Stimulated activated CD4-positive, alpha-beta T cell treated with anti-CD3 and anti-CD28 coated beads, Interleukin-1b, Interleukin-23, amount 100 ng/mL, for 1 hour (primary cell): ENCODE measurements at places on chromosomes 12 and 14.

GRCh38 chr12:65906006-65906405, 81.7 kb downstream of the HMGA2 start:
- no peak for DNase-seq

DNA sequence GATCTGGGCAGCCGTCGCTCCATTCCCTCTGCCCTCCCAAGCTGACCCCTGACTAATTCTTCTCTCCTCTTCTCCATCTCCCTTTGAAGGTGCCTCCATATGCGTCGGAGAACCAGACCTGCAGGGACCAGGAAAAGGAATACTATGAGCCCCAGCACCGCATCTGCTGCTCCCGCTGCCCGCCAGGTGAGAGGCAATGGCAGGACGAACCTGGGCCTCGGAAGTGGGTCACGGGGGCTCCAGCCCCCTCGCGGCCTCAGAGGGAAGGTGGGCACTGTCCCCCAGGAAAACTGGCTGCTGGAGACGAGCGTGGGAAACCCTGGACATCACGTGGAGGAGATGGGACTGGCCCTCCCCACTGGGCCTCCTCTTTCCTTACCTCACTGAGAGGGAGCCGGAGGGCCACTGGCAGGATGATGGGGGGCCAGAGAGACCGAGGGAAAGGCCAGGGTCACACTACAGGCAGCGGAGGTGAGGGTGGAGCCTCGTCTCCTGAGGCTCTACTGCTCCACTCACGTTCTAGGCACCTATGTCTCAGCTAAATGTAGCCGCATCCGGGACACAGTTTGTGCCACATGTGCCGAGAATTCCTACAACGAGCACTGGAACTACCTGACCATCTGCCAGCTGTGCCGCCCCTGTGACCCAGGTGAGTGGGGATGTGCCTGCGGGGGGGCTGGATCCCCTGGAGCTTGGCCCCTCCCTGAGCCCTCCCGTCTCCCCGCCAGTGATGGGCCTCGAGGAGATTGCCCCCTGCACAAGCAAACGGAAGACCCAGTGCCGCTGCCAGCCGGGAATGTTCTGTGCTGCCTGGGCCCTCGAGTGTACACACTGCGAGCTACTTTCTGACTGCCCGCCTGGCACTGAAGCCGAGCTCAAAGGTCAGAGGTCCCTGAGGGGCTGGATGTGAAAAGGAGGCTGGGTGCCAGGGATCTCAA, 806 bp downstream of the LTBR start:
- no peak for DNase-seq

- DNase-seq, result no peak
Observed at GRCh38 chr12:12872139-12872933, 19.0 kb upstream of the GPRC5A start.

DNA sequence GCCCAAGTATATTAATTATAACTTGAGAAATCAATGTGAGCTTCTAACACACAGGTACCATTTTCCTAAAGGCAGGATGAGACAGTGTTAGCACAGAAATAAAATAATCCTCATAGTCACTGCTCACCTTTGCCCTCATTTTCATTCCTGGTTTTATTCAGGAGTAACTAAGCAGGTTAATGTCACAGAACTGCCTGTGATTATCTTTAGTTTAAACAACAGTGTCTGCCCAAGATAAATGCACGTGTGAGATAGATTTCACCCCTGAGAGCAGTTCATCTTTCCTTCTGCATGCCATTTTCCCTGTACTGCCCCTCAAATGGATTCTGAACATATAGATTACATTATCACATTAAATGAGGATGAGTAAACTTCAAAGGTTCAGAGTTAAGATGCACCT, 250.7 kb downstream of the RMST start:
- no peak for DNase-seq

DNA sequence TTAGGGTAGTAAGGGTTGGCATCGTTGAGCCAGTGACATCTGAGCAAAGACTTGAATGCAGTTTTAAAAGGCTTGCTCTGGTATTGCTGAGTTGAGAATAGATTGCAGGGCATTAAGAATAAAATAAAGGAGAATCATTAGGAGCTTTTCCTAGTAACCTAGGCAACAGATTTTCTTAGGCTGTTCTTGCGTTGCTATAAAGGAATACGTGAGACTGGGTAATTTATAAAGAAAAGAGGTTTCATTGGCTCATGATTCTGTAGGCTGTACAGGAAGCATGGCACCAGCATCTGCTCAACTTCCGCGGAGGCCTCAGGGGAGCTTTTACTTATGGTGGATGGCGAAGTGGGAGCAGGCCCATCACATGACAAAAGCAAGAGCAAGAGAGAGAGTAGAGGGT, 97.4 kb downstream of the RAD51B start:
- DNase-seq, result no peak

DNA sequence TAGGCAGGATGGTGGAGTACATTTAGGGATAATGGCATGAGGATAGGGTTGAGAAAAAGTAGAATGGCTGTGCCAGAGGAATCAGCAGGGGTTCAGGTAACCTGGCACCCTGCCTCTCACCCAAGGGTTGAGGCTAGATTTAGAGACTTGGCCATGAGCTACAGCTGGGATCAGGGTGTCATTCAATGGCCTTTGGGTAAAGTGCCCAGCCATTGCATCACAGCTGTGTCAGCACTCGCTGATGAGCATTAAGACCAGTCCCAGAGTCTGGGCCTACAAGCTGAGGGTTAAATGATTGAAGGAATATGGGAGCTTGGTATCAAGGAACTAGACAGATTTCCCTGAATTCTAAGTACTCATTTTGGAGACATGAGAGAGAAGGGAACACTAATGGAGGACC, 113.9 kb downstream of the PRIMA1 start:
- DNase-seq, result no peak

- no peak for DNase-seq
Observed at GRCh38 chr14:22337521-22337920, 251.5 kb downstream of the DAD1 start.

DNA sequence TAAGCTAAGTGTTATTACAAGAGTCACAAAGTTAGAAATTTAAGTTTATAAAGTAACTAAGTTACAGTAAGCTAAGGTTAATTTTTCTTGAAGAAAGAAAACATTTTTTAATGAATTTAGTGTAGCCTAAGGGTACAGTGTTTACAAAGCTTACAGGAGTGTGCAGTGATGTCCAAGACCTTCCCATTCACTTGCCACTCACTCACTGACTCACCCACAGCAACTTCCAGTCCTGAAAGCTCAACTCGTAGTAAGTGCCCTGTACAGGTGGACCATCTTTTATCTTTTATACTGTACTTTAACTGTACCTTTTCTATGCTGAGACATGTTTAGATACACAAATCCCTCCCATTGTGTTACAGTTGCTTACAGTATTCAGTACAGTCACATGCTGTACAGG, 60.9 kb upstream of the TMEM263 start:
- no peak for DNase-seq

DNA sequence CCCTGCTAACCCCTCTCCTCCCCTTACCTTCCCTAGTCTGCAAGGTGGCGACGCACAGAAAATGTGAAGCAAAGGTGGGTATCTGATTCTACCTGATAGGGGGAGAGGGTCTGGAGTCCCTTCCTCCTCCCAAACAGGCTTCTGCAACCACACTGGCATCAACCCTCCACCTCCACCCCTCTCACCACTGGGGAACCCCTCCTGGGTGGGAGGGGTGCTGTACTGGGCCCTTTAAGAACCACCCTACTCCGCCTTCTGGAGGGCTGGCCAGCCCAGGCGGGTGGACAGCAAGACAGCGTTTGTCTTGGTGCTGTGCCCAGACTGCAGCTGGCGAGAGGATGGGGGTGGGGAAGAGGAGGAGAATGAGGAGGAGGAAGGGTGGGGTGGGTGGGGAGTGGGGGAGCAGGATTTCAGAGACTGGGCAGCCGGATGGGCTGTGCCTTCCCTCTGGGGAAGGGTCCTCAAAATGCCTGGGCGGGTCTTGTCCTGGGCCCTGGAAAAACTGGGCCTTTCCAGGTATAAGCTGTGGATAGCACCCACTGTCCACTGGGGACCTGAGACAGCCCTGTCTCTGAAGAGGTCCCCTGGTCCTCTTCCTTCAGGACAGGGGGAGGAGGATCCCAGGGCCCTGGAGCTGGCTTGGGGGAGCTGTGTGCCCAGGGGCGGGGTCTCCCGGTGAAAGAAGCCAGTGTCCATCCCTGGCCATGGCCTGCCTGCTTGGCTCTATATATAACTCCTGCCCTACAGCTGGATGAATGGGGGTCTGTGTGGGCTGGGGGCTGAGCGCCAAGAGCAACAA, 2.8 kb downstream of the TNS2 start:
- DNase-seq, result no peak

- no peak for DNase-seq
Observed at GRCh38 chr14:101181446-101182313, 278.2 kb upstream of the RTL1 start.

DNA sequence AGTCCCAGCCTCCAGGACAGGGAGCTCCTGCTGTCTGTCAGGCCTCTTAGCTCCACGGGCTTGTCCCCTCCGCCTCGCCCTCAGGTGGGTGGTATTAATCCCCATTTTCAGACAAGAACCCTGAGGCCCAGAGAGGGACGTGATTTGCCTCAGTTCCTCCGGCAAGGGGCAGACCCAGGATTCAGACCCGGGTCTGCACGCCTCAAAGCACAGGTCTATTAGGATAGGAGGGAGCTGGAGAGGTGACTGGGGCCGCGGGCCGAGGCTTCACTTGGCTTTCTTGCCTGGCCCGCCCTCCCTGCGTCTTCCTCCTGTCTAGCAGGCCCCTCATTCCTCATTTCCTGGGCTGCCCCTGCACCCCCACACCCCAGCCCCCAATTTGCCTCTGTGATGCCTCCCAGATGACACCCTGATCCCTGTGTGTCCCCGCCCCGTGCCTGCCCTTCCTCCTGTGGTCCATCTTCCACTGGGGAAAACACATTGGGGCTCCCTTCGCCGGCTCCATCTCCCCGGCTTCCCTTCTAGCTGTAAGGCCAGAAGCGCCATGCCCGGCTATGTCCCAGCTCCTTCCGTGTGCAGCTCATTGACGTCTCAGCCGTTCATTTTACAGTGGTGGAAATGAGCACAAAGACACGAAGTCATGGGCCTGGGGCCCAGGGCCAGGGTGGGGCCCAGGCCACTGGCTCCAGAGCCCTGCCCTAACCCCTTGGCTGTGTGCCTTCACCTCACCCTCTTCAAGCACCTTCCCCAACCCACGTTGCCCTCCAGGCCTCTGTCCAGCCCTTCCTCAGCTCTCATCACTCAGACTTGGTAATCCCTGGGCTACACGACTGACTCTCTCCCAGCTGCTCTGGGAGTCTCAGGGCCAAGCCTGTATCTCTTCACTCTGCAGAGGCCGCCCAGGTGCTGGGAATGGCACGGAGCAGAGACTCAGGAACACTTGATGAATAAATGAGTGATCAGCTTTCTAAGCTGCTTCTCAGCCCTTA, 15.5 kb upstream of the CYP46A1 start:
- no peak for DNase-seq

DNA sequence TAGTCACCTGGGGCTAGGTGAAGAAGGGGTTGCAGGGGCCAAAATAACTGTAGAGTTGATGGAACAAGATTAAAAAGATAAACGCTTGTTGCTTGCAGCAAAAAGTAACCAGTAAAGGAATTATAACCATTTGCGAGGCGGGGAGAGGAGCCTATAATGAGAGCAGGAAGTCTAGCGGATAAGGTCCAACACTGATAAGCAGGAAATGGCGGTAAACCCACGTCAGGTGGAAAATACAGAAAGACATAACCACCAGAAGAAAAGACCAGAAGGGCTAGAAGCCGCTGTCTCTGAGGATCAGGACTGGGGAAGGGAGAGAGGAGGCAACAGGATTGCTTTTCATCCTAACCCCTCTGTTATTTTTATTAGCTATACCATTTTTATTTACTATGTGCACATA, 303.3 kb downstream of the DPF3 start:
- DNase-seq, result no peak

DNA sequence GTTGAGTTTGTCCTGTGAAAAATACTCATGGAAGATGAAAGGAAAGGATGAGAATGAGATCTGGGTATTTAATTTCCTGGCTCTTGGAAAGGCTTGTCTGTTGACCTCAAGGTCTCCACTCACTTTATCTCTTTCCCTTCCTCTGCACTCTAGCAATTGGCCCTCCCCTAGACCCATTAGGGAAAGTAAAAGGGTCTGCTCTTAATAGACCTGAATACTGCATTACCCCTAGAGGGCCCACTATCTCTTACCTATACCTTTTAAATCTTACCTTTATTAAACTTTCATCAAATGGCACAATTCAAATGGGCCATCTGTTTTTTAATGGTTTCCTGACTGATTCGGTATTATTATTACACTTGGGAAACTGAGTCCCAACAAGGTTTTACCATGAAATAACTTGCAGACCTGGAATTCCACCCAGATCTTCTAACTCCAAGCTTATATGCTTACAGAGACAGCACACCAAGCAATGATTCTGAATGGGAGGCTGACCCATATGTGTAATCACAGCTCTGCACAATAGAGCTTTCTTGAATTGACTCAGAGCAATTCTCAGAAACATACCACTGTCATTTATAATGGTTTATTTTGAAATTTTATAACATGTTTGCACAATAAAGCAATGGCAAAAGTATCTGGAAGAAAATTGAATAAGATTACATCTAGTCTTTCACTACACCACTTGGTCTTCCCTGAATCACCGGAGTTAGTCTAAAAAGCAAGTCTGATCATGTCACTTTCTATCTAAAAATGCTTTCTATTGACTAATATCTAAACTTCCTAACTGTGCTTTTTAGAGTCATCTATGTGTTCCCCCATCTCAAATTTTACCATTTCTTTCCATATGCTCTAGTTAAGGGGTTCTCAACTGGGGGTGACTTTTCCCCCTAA, 618.5 kb downstream of the NRXN3 start:
- no peak for DNase-seq

DNA sequence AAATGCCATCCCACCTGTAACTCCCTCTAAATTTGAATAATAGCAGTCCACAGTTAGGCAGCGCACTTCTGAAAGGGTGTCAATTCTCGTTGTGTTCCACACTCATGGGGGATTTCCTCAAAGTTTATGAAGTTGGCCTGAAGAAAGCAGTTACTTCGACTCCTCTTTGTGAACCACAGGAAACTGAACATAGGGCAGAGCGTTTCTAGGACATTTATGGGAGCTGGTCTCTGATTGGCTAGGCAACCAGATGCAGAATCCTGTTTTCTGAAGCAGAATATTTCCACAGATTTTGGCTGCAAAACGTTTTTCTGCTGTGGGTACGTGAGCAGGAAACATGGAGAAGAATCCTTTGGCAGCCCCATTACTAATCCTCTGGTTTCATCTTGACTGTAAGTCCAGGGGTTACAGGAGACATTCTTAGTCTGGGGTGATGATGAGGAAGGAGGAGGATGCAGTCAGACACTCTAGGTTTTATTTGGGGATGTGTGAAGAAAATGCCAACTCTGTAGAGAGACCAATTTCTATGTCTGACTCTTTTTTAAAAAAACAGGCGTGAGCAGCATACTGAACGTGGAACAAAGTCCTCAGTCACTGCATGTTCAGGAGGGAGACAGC, 431.5 kb upstream of the OR4E1 start:
- no peak for DNase-seq

- DNase-seq, result no peak
Observed at GRCh38 chr12:131025939-131026702, 72.4 kb downstream of the ADGRD1 start.

GRCh38 chr12:99427104-99427503, 220.4 kb upstream of the GARIN6 start:
- DNase-seq, result no peak

- DNase-seq, result no peak
Observed at GRCh38 chr14:58914279-58914855, 274.1 kb upstream of the DAAM1 start.
